ENCODE measurements at places on chromosomes 2 and 18. TPM values are rescaled to one million over a fixed set of nuclear protein-coding genes. Genes with fewer than 3 reads are reported as not detected.

Gene DLX1
- not detected for total RNA-seq

Gene EVX2
- not detected for total RNA-seq

Gene RAPGEF4
- 8.8 TPM for total RNA-seq

Gene GPR45
- not detected for total RNA-seq

Gene TMEM87B
- total RNA-seq, result 21.5 TPM

Gene DPYSL5
- total RNA-seq, result not detected

Gene PID1
- not detected for total RNA-seq

Gene RAB6C
- not detected for total RNA-seq

Gene ATF2
- 55.9 TPM for total RNA-seq

Gene CPLX4
- total RNA-seq, result not detected

Gene PAX3
- not detected for total RNA-seq

Gene LHCGR
- total RNA-seq, result not detected

Gene ABCG8
- not detected for total RNA-seq

Gene DAPL1
- total RNA-seq, result not detected

Gene ZBTB7C
- total RNA-seq, result not detected

Gene MYO5B
- 1.4 TPM for total RNA-seq

Gene POTEJ
- not detected for total RNA-seq

Gene KANSL1L
- total RNA-seq, result 14.0 TPM

Gene ASB18
- not detected for total RNA-seq

Gene SCN7A
- not detected for total RNA-seq

Gene NXPH2
- not detected for total RNA-seq

Gene LTBP1
- 107 TPM for total RNA-seq

Gene KLHL30
- total RNA-seq, result not detected

Gene WNT6
- not detected for total RNA-seq

Gene C1QL2
- total RNA-seq, result not detected

Gene CCBE1
- not detected for total RNA-seq

Gene CHST9
- total RNA-seq, result not detected

Gene KCNK3
- total RNA-seq, result not detected

Gene SLC1A4
- 13.9 TPM for total RNA-seq

Gene MYO7B
- total RNA-seq, result not detected

Gene SKOR2
- total RNA-seq, result not detected

Gene GBX2
- 3.6 TPM for total RNA-seq

Gene MAP3K2
- total RNA-seq, result 25.7 TPM

Gene LAMA3
- total RNA-seq, result 7.1 TPM

Gene GALM
- total RNA-seq, result 6.1 TPM

Gene UGT1A7
- total RNA-seq, result not detected

Gene LBX2
- 3.8 TPM for total RNA-seq

Gene TM4SF20
- total RNA-seq, result not detected

Gene PSTPIP2
- 3.4 TPM for total RNA-seq

Gene RIT2
- total RNA-seq, result not detected

Gene PROM2
- total RNA-seq, result 0.60 TPM

Gene CYTIP
- not detected for total RNA-seq

Gene DHRS9
- not detected for total RNA-seq

Gene GALNT3
- 0.85 TPM for total RNA-seq

Gene SCTR
- not detected for total RNA-seq

Gene FHL2
- total RNA-seq, result 178 TPM

Gene SATB2
- 1.6 TPM for total RNA-seq

Gene ARHGEF33
- 0.12 TPM for total RNA-seq

Gene HOXD13
- total RNA-seq, result not detected

Gene ALK
- total RNA-seq, result not detected

Gene ALPP
- total RNA-seq, result not detected

Gene ARHGEF4
- total RNA-seq, result not detected

Gene MARCHF4
- 21.5 TPM for total RNA-seq

Measured in endothelial cell of umbilical vein (primary cell).